ENCODE measurements at places on chromosomes 12 and 14.

- DNase-seq: no peak
Measured at GRCh38 chr14:101525640-101526527, 35.4 kb upstream of the DIO3 start.

GRCh38 chr12:123099560-123100192 lies 51.2 kb downstream of the PITPNM2 start:
- no peak for DNase-seq

- peak; percentile 22 for DNase-seq
Measured at GRCh38 chr12:92929983-92930382, 888 bp upstream of the EEA1 start.

DNA sequence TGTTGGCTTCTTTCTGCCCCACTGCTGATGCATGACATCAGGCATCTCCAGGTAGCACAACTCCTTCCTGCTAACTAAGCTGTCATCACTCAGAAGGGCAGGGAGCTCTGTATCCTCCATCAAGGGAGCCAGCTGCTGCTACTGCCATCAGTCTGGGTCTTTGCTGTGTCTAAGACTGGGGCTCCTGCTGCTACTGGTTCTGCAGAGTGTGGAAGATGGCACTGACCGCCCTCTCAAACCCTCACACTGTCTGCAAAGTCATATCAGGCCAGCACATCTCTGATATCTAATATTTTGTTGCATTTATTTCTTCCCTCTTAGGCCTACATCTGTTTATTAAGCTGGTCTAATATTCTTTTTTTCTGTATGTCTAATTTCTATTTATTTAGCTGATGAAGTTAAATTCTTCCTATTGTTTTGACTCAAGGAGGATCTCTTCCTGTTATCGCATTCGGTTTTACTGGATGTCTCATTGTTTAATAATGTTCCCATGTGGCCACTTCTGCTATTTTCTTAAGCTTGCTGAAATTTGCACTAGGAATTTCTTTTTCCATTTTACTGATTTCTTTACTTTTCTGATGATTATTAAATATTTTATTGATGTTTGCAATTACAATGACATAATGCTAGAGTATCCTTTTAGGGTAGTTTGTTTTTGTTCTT lies 7.6 kb upstream of the E2F7 start:
- DNase-seq: peak; percentile 31

DNA sequence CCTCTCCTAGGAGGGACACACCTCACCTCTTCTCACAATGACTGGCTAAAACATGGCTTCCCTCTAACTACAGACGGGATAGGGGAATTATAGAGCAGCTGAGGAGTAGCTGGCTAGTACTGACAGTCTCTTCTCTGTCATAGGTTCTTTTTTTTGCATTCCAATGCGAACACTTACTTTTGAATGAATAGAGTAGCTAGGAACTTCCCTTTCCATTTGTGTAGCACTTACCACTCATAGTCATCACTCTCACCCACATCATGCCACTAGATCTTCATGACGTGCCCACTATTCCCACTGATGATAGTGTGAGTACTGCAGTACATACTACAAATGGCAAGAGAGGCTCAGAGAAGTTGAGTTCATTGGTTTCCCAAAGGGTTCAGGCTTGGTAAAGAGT lies 143.9 kb upstream of the HIF1A start:
- no peak for DNase-seq

- no peak for DNase-seq
Measured at GRCh38 chr14:29895591-29896083, 32.0 kb downstream of the PRKD1 start.

GRCh38 chr12:32264961-32265360 lies 134.4 kb upstream of the FGD4 start:
- DNase-seq: no peak

- no peak for DNase-seq
Measured at GRCh38 chr14:60862283-60862682, 118.6 kb downstream of the TRMT5 start.

DNA sequence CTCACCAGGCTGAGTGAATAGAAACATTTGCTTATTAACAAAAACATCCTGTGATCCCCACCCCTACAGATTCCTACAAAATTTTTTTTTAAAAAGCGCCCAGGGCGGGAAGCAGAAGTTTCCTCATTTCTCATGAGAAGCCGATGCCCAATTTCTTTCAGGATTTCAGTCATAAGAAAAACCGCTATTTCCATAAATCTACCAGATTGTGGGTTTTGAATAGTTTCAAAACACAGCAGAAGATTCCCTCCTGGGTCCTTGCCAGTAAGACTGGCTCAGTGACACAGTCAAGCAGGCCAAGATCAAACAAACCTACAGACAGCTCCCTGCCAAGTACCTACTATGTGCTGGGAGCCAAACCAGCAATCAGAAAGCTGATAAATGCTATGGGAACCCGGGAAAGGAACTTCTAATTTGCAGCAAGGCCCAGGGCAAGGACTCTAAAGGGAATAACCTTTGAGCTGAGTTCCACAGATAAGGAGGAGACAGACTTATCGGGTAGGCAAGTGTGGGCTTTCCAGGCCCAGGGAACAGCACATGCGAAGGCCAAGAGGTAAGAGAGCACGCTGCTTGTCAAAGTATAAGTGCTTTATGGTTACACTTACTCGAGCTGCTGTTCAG lies 68.7 kb downstream of the CCDC88C start:
- no peak for DNase-seq

- no peak for DNase-seq
Measured at GRCh38 chr14:35696575-35696974, 112.5 kb downstream of the RALGAPA1 start.

DNA sequence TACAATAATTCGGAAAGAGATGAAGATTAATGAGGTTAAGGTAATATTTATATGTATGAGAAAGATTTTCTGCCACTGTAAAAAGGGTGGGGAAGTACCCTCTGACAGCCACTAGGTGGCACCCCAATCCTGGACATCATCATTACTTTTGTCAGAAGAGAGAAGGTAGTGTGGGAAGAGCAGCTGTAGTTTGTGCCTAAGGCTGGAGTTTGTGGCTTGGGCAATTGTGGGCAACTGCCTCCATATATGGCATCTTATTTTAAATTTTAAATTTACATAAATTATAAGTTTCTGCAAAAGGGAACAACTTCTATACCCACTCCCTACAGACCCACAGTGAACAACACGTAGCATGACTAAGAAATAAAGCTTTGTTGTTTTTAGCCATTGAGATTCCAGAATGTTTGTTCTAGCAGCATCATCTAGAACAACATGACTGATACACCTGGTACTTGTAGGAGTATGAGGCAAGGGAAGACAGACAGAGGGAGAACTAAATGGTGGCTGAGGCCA lies 34.4 kb upstream of the SYCP3 start:
- DNase-seq: peak; percentile 74

DNA sequence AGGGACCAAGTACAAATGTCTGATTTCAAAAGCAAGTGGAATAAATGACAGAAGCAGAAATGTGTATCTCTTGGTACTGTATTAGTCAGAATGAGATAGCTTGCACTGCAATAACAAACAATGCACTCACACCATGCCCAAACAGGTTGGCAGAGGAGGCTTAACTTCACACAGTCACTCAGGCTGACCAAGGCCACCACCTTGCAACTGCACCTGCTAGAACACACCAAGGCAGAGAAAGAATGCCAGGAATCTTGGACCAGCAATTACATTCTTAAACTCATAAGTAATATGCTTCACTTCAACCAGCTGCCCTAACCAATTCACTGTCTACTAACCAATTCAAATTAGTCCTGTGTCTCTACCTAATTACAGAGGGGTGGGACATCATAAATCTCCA lies 378.3 kb downstream of the BCL11B start:
- DNase-seq: no peak

GRCh38 chr12:5912011-5912410 lies 33.0 kb downstream of the ANO2 start:
- DNase-seq: no peak

DNA sequence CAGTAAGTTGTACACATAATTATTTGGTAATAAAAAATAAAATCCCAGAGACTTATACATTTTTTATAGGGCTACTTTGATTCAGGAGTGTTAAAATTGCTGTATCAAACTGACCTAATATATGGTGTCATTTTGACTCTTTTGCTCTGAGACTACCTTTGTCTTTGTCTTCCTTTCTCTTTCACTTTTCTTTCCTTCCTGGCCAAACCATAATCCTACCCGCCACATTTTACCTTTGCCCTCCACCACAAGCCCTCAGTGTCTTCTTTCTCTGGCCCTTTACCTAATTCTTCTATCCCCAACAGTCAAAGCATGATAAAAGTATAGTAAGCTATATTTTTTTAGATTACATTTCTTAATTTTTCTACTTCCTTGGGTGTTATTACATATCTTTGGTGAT lies 62.0 kb downstream of the CAND1 start:
- DNase-seq: no peak

- DNase-seq: no peak
Measured at GRCh38 chr12:63937378-63938316, 93.1 kb downstream of the SRGAP1 start.

GRCh38 chr12:124947561-124948398 lies 33.3 kb upstream of the UBC start:
- no peak for DNase-seq

DNA sequence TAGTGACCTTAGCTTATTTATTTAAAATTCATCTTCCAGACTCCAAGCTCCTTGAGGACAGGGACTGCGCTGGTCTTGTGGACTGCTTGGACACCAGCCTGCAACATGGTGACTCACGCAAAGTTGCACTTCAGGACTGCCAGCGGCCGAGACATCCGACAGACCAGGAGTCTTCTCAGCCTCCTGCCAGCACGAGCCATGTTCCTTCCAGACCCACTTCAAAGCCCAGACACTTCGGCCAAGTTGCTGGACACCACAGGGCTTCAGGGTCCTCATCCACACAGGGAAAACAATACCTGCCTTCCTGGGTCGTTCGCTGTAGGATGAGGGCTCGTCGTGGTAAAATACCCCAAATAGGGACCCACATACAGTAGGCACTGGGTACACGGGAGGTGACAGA lies 88.7 kb downstream of the BCL11B start:
- no peak for DNase-seq

GRCh38 chr12:49584591-49584990 lies 16.6 kb upstream of the MCRS1 start:
- DNase-seq: no peak

DNA sequence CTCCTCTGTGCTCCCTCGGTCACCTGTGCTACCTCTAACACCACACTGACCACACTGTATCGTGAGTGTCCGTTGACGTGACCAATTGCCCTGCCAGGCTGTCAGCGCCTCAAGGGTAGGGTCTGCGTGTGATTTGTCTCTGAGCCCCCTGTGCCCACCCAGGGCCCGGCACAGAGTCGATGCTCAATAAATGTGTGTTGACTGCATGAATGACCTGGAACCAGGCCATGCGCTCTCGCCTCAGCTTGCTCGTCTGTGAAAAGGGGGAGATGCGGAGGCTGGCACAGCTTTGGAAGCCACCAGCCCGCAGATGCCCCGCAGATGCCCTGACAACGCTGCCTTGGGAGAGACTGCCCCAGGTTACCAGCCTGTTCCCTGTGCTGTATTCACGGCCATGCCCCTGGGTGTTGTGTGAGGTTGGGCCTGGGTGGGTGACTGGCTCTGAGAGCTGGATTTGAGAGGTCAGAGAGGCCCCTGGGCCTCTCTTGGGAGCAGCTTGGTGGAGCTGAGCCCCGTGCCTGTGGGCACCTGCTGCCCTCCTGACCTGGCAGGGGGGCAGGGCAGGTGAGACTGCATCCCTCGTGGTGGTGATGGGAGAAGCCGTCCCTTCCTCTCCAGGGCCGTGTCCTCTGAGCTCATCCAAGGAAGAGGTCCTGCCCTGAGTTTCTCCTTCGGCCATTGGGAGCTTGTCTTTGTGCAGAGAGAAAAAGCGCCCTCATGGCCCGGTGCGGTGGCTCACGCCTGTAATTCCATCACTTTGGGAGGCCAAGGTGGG lies 43.2 kb downstream of the CYP46A1 start:
- no peak for DNase-seq

GRCh38 chr12:14058717-14059116 lies 77.3 kb upstream of the GRIN2B start:
- DNase-seq: no peak
